Skeletal muscle cell (primary cell): ENCODE measurements at places on chromosomes 5 and 9.

GRCh38 chr9:38371495-38371894, 21.0 kb upstream of the ALDH1B1 start:
- DNase-seq, result no peak

DNA sequence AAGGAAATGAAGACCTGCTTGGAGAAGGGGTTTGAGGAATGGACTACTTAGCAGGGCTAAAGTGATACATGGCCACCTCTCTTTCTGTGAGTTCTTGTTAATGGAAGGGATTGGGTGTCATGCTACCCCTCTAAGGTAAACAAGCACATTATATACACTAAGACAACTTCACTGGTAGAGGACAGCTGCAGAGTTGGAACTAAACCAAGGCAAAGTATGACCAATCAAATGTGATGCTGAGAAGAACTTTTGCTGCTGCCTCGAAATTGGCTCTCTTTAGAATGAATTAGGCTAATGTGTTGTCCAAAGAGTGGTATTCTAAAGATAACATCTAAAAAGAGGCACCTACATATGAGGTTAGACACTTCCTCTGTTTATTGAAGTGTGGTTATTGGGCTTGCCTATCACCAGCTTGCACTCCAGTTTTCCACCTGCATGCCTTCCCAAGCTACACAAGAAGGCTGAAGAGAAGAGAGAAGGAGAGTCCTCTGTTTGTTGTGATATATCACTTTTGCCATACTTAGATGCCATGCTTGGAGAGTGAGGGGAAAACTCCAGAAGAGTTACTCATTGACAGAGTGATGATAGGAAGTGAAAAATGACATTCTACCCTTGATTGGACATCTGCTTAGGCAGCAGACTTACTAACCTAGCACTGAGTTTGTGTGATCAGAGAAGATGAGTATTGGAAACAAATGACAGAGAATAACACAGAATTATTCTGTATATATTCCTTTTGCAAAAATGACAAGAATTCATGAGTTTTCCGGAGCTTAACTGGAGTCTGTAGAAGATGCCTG, 536.1 kb downstream of the ZNF608 start:
- no peak for DNase-seq

- DNase-seq, result peak; percentile 68
These were observed at the start of gene FAXDC2 for GRCh38 chr5:154850255-154851062. Gene FAXDC2, minus strand, starts transcription at chr5:154850603. Its CDS starts 12,425 bp downstream, at chr5:154838178.

DNA sequence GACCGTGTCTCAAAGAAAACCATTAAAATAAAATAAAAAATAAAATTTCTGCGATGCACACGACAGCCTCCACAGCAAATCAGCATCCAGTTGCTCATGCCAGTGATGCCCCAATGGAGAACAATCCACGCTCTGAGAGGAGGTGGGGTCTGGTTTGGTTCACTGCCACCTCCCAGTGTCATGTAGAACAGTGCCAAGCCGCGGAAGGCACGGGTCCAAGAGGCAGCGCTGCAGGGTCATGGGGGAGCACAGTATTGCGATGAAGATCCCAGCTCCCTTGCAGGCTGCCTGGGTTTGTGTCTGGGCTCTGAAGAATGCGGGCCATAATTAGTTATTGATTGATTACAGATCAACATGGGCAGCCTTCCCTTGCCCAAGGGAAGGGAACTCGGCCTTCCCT, 6.1 kb upstream of the CACFD1 start:
- no peak for DNase-seq

DNA sequence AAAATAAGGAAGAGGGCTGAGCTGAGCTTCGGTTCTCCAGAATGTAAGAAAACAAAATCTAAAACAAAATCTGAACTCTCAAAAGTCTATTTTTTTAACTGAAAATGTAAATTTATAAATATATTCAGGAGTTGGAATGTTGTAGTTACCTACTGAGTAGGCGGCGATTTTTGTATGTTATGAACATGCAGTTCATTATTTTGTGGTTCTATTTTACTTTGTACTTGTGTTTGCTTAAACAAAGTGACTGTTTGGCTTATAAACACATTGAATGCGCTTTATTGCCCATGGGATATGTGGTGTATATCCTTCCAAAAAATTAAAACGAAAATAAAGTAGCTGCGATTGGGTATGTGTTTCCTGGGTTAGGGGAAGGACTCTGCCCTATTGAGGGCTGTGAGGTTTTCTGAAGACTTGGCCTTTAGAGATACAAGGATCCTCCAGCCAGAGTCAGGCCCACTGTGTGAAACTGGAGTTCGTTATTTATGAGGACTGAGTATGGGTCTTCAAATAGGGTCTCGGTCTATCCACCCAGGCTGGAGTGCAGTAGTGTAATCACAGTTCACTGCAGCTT, 3.8 kb downstream of the EGR1 start:
- DNase-seq, result no peak

GRCh38 chr9:112771359-112772214, 21.0 kb downstream of the SNX30 start:
- no peak for DNase-seq

DNA sequence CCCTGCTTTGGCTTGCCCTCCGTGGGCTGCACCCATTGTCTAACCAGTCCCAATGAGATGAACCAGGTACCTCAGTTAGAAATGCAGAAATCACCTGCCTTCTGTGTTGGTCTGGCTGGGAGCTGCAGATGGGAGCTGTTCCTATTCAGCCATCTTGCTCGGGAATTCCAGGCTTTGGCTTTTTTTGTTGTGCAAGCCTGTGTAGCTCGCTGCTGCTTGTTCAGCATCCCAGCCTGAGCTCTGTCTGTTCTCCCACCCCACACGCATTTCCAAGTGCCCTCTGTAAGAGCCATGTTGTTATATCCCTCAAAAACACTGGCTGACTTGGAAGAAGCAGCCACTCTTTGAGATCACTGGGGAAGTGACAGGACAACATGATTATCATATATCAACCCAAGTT, 101.6 kb upstream of the DPYSL3 start:
- DNase-seq, result no peak

DNA sequence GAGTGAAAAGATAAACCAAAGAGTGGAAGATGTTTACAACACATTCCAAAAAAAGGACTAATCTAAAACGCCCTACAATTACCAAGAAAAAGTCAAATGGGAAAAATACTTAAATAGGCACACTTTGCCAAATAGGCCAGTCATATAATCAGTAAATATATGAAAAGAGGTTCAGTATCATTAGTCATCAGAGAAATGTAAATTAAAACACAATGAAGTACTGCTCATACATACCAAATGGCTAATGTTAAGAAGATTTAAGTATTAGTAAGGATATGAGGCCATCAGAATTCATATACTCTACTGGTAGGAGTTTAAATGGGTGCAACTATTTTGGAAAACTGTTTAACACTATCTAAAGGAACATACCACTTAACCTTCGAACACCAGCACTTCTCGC, 47.6 kb downstream of the ZDHHC21 start:
- DNase-seq, result no peak

DNA sequence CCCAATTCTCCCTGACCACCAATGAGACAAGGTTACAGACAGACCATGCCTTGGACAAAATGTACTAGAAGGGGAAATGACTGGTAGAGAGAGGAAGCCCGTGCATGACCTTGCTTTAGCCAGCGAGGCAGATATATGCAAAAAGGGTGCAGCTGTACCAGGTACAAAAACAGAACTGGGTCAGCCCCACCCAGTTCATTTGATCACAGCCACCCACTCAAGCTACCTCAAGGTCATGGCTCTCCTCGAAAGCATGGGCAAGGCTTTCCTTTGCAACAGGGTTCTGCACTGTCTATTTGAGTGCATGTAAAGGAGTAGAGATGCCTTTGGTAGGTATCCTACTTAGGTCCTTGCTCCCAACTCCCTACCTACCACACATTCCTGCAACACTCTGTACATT, 33.3 kb downstream of the TLE1 start:
- DNase-seq, result no peak

DNA sequence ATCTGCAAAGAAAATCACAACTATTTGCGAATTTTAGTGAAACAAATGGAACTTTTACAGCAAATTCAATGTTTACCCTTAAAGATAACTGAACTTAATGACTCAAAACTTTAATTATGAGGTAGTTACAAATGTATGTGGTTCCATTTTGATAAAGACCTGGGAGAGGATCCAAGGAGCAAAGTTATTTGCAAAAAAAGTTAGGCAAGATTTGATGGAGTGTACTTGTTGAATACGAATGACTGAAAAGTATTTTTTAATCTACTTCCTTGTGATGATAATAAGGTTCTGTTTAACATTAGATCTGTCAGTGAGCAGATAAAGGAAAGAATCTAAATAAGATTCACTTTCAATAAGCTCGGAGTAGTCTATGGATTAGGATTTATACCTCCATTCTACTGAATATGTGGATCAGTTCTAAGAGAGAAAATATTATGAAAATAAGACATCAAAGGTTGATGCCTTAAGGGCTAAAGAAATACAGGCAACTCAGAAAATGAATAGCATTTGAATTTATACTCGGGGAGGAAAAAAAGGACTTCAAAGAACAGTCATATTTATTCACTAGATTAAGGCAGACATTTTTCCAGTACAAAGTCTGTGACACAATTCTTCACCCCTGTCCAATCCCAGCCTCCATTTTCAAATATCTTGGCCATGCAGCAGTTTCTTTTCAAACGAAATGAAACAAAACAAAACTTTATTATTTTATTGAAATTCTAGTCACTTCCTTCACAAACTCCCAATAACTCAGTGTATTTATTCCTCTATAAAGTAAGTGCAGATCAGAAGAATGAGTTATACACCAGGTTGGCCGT, 199.8 kb downstream of the PDE4D start:
- DNase-seq, result no peak

DNA sequence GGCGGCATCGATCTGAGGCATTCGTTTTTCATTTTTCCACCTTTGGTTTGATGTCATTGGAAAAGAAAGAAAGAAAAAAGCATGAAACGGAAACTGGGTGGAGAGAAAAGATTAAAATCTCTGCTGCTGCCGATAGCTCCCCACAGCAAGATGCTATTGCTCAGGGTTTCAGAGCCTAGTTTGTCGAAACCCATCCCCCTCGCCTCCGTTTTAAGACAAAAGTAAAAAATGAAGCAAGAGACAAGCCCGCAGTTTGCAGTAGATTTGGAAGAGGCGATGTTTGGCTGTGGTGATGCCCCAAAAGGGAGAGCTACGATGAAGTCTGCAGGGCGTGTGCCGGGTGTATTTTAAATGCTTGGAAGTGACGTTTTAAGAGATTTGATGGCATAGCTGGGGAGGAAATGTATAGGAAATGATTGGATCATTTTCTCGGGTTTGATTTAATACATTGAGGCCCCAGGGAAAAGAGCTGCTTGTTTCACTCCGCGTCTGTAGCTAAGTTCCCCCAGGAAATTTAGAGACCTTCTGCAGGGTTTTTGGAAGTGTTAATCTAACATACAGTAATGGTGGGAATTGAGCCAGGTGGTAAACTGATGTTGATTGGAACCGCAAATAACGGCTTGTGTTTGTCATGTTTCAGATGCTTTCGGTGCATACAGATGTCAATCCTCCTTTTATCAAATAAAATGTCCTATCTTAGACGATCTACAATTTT, 909 bp downstream of the NDFIP1 start:
- DNase-seq, result no peak

DNA sequence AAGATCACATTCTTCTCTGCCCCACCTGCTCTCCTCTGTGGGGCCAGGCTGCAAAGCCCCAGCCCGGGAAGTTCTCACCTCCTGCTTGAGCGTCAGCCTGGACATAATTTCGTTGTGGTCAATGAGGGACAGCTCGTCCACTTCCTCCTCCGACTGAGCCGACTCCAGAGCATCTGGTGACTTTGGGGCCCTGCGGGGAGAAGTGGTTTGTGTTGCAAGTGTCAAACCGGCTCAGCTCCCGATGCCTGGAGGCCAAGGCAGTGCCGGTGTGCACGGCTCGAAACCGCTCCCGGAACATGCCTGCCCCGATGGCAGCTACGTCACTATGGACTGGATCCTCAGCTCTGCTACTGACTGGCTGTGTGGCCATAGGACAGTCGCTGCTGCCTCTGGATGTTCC, 52.8 kb downstream of the PRRT1B start:
- no peak for DNase-seq

- no peak for DNase-seq
These were observed 302.8 kb downstream of the EBF1 start for GRCh38 chr5:158796812-158797497.

GRCh38 chr9:9412241-9412640, 1200.6 kb downstream of the PTPRD start:
- no peak for DNase-seq

- no peak for DNase-seq
These were observed 105.0 kb upstream of the FAM120A start for GRCh38 chr9:93346231-93347112.

- peak; percentile 31 for DNase-seq
These were observed at the start of gene FCHSD1 for GRCh38 chr5:141650851-141651727. Gene FCHSD1, minus strand, starts transcription at chr5:141651418. Its CDS starts 50 bp downstream, at chr5:141651368.

GRCh38 chr5:144191531-144191930, 20.9 kb downstream of the KCTD16 start:
- DNase-seq, result no peak

DNA sequence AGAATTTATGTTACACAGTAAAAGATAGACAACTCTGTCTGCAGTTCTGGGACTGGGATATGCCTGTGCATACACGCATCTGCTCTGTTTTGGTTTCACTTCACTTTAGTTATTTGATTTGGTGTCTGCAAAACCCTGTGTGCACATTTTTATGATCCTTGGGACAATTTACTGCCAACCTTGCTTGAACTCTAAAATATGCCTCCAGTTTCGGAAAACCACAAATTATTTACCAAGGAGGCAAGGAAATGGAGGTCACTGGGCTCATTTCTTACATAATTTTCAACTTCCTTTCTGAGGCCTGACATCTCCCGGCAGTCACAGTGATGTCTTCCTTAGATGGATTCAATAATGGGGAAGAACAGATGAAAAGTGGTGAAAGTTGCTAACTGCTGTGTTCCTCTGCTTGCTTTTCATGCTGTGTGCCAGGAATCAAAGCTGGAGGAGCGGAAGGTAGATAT, 61.2 kb upstream of the TAF11L2 start:
- no peak for DNase-seq

DNA sequence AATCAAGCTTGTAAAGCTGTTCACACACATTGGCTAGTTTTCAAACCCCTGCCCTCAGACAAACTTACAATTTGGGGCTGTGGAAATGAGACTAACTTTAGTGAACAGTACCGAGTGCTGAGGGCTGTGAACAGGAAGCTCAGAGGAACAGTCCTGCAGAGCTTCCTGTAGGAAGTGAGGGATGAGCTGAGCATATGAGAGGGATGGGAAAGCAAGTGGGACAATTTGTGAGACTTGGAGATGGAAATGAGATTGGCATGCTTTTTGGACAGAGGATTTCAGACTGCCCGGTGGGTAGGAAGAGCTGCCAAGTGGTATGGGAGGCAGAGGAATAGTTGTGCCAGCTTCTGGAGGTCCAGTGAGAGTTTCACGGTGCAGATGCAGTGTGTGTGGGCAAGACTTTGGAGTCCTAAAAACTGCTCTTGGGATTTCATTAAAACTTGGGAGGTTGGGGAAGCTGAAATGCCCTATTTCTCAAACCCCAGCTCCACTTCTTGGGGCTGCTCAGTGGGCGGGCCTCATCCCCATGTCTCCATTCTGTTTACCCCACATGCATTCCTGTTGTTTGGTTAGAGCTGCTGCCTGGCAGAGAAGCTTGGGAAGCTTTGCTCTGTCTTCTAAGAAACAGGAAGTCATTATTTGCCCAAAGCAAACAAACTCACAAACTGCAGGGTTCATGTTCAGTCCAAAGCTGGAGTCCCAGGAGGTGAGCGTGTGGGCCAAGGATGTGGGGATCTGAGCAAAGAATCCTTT, 267.5 kb downstream of the ZSWIM6 start:
- DNase-seq, result no peak
